ENCODE measurements at places on chromosomes 3 and 15.
A peak's percentile ranks its signal among the peaks of the same experiment; 100 is the strongest.

DNA sequence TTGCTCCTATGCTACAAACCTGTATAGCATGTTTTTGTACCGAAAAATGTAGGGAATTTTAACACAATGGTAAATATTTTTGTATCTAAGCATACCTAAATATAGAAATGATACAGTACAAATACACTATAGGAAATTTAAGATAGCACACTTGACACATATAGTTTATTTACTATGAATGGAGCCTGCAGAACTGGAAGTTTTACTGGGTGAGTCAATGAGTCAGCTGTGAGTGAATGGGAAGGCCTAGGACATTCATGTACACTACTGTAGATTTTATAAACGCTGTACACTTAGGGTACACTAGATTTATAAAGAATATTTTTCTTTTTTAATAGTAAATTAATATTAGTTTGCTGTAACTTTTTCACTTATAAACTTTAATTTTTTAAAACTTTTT is 707.7 kb upstream of the EPHA6 start:
- no peak for DNase-seq

DNA sequence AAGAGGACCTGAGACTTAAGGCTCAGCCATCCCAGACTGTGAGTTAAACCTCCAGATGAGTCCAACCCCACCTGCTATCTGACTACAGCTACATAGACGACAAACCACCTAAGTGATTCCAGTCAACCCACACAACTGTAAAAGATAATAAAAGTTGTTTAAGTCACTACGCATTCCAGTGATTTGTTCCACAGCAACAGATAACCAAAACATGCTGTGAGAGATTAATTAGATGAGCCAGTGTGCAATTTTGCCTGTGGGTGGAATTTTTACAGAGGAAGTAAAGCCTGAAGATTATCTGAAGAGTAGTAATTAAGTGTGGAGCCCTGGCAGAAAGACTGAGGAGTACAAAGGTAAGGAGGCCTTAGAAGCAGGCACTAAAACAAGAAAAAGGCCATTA is 5.4 kb downstream of the BTBD1 start:
- no peak for DNase-seq

GRCh38 chr15:63083044-63083443 is 38.6 kb upstream of the LACTB start:
- no peak for DNase-seq

GRCh38 chr3:40258555-40258954 is 51.0 kb upstream of the EIF1B start:
- DNase-seq: no peak

DNA sequence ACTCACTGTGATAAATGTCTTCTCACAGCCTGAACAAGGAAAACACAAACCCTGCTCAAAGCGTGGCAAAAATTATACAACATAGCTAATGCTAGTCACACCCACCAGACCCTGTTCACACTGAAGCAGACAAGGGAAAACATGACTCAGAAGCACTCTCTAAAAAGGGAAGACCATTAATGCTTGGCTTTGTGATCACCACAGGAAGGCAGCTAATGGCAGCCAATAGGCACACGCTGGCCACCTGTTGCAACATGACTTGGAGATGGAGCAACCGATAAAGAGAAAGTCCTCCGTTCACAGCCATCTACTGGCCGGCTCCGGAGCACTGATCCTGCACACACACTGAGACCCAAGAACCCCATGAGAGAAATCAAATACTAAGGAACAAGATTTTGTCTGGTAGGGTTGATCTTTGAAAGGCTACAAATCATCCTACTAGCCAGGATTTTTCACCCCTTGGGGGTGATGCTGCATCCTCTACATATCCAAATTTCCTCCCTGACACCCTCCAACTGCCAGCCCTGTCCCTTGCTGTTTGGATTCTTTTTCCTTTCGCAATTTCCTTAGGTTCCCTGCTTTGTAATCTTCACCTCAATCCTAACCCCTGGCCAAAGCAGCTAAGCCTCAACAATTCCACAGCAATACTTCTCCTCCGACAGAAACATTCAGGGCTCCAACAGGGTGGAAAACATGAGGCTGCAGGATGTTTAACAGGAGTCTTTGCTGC is 3.2 kb downstream of the ZXDC start:
- DNase-seq: peak; percentile 68

GRCh38 chr3:20201143-20201542 is 15.1 kb upstream of the SGO1 start:
- DNase-seq: no peak

DNA sequence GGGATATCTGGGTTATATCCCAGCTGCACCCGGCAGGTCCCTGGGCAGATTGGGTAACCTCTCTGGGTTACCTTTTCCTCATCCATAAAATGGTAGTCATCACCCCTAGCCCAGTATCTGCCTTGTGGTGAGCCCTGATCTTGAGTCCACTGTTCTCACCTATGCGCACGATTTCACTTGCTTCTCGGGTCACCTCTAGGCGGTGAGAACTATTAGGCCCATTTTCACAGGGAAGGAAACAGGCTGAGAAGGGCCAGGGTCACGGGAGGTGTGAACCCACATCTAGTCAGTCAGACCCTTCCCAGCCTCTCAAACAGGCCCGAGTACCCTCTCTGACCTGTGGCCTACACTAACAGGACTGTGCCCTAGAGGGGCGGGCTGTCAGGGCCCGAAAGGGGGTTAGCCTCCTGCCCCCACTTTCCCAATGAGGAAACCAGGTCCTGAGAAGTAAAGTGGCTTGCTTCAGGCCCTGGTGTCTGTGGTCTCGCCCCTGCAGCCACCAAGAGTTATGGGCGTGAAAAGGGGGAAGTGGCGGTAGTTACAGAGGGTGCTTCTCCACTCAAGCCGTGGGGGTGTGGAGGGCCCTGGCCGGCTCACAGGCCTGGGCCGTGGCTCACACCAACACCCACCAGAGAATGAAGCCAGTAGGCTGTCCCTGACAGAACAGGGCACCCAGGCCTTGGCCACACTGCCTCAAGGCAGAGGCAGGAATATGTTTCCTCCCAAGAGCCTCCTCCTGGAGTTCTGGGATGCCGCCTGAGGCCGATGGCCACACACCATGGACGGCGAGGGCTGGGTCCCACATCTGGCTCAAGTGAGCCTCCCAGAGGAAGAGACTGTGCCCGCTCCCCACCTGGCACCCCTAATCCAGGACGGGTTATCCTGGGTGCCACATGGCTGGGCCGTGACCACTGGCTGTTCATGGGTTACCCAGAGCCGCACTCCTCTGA is 19.5 kb downstream of the PSTPIP1 start:
- DNase-seq: no peak

DNA sequence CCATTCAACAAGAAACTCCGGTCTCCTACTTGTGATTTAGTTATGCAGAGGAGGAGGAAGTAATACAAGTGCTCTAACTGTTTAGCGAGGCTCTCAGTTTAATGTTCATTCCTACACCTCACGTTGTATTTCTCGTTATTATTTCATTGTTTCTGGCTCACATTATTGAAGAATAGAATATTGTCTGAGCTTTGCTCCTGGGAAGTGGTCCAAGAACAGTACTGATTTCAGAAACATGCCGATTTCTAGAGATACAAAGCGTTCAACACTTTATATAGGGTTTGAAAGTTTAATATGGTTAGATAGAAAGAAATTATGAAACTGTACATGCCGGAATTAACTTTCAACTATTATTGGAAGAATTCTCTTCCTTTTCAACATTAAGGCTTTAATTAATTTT is 1145.5 kb downstream of the TBL1XR1 start:
- no peak for DNase-seq

GRCh38 chr3:119595639-119596334 is 1.9 kb upstream of the PLA1A start:
- DNase-seq: no peak

DNA sequence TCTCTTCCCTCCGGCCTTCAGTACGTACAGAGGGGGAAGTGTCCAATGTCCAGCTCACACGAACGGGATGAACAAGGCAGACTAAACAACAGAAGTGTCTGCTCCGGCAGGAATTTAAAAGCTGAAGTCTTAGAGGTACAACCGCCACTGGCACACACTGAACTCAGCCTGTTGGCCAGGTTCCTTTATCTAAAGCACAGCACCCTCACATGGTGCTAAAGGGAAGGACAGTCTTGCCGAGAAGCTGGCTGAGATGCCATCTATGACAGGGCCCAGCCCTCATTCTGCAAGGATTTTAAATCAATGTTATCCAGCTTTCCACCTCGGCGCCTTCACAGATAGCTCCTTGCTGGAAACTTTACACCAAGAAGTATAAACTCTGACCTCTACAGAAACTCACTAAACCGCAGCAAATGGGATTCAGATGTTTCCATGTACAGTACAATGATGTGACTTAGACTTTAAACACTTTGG is 2.8 kb downstream of the ADAMTS17 start:
- no peak for DNase-seq
